ENCODE measurements at places on chromosomes 16 and 17.

GRCh38 chr17:43790311-43790940 is 10.2 kb downstream of the CFAP97D1 start:
- DNase-seq: peak; percentile 46

GRCh38 chr17:62870552-62870971 is 62.4 kb upstream of the MARCHF10 start:
- DNase-seq: peak; percentile 52

DNA sequence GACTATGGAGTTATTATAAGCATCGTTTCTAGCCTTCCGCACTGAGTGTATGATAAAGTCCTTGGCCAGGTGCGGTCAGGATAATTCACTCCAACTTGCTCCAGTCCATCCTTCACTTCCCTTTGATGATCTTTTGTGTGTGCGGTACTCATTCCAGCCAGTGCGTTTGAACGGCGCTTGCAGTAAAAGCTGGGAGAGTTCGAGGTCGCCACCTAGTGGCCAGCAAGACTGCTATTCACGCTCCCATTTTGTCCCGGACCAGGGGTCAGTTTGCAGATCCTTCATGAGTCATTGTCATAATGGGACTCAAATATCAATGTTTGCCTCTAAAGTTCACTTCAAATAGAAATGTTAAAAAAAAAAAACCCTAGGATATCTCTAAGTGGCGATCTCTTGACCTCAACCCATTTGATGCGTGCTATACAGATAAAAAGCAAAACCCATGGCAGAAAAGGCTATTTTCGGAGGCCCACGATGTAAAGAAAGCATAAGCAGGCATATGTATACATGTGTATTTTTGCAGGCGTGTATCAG is 417.1 kb downstream of the TMEM114 start:
- DNase-seq: peak; percentile 78

GRCh38 chr16:2475413-2476344 is 752 bp downstream of the TBC1D24 start:
- peak; percentile 71 for DNase-seq

- no peak for DNase-seq
Observed at GRCh38 chr17:42672038-42672437, 4.8 kb downstream of the PLEKHH3 start.

DNA sequence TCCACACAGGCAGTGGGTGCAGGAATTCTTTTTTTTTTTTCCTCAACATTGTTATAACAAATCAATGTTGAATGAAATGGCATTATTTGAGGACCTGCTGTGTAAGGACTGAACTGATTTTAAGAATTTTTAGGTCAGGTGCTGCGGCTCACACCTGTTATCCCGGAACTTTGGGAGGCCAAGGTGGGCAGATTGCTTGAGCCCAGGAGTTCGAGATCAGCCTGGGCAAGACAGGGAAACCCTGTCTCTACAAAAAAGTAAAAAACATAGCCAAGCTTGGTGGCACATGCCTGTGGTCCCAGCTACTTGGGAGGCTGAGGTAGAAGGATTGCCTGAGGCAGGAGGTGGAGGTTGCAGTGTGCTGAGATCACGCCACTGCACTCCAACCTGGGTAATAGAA is 12.4 kb downstream of the MPRIP start:
- DNase-seq: no peak

DNA sequence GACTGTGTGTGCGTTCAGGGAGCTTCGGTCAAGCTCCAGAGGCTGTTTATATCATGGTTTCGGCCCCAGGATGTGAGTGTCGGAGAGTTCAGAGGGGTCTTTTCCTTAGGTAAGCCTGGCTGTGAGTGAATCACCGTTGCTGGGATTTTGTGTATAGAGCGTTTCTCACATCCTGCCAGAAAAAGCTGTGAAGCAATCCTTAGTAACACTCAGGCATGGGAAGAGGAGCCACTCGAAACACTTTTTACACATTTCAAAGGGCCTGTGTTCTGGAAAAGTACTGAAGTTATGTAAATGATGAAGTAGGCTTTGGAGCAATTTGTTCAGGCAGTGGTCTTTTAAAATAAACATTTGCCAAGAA is 662 bp downstream of the PGS1 start:
- no peak for DNase-seq

DNA sequence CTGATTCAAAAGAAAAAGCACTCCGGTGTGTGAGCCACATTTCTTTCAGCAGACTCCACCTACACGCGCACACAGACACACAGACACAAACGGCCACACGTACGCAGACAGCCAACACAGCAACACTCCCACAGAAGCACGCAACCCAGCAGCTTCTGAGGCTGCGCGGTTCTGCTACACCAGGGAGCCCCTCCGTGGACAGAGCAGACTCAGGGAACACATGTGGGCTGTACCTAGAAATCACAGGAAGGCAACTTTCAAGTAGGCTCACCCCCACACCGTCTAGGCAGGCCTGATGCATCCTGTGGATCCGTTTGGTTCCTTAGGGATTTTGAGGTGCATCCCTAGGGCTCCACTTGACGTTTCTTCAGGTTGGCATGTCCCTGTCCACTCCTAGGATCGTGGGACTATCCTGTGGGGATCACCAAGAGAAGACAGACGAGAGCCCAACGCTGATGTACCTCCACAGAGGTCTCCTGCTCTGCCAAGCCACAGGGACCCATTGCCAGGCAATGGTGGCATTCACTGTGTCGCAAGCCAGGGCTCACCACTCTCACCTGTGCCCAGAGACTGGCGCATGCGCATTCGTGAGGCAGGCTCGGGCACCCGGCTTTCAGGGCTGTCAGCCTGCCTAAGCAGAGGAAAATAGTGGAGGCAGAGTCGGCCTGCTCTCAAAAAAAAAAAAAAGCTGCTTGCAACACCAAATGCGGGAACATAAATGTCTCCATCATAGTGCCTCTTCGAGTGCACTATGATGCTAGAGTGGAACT is 2333.3 kb downstream of the TP53TG3F start:
- DNase-seq: no peak

DNA sequence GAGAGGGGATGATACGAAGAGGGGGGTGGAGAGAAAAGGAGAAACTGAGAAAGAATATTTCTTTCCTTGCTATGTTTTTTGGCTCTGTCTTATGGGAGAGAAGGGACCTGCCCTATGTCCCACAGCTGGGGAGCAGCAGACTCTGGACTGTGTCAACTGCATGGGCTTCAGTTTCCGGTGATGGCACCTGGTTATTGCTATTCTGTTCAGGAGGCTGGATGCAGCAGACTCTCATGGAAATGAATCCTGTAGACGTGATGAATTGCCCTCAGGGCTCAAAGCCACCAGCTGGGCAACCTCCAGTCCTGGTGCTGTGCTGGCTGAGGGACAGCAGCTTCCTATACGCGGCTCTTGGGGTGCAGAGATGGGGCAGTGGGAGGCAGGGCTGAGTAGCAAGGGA is 121.2 kb downstream of the HAPSTR1 start:
- peak; percentile 36 for DNase-seq

GRCh38 chr17:42009170-42009569 is 8.1 kb downstream of the DNAJC7 start:
- DNase-seq: no peak

DNA sequence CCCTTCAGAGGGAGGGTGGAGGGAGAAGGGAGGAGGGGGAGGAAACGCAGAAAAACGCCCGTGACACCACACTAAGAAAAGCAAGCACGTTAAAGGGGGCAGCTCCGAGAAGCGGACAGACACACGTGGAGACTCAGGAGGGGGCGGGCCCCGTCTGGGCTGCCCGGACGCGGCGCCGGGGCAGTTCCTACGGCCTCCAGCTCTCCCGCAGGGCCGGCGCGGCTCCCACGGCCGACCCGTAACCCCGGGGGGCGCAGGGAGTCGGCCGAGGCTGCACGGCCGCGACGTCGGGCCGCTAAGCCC is 362 bp downstream of the KLHDC4 start:
- DNase-seq: peak; percentile 50

- DNase-seq: no peak
Observed at GRCh38 chr16:87371261-87371866, 12.2 kb downstream of the FBXO31 start.

DNA sequence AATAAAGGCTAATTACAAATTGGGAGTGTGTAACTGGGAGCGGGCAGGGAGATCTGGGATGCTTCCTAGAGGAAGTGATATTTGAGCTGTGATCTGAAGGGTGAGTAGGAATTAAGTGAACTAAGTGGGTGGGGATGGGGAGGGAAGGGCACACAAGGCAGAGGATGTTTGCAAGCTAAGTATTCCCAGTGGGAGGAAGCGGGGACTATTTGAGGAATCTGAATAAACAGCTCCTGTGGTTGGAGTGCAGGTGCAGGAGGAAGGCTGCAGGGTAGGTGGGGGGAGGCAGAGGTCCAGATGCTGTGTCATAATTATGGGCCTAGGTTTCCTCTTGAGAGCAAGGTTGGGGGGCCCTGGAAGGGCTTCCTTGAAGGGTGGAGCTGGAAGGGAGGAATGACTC is 102.1 kb upstream of the HS3ST2 start:
- DNase-seq: no peak

GRCh38 chr17:68221786-68222185 is 26.1 kb upstream of the AMZ2 start:
- no peak for DNase-seq

DNA sequence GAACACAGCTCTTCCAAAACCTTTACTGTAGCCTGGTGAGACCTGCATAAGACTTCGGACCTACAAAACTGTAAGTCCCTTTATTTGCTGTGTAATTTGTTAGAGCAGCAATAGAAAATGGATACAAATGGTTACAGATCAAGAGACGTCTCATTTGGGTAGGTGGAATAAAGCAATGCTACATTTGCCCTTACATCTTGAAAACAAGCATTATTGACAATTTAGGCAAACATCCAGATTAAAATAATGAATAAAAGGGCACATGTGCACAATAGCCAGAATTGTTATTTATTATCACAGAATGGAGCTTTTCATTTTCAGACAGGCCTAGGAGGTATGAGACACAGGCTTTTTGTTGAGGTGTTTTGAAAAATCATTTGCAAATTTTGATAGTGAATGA is 222.2 kb upstream of the CPHXL start:
- DNase-seq: no peak

- DNase-seq: peak; percentile 30
Observed at GRCh38 chr17:8188263-8188839, 1.6 kb downstream of the BORCS6 start.

DNA sequence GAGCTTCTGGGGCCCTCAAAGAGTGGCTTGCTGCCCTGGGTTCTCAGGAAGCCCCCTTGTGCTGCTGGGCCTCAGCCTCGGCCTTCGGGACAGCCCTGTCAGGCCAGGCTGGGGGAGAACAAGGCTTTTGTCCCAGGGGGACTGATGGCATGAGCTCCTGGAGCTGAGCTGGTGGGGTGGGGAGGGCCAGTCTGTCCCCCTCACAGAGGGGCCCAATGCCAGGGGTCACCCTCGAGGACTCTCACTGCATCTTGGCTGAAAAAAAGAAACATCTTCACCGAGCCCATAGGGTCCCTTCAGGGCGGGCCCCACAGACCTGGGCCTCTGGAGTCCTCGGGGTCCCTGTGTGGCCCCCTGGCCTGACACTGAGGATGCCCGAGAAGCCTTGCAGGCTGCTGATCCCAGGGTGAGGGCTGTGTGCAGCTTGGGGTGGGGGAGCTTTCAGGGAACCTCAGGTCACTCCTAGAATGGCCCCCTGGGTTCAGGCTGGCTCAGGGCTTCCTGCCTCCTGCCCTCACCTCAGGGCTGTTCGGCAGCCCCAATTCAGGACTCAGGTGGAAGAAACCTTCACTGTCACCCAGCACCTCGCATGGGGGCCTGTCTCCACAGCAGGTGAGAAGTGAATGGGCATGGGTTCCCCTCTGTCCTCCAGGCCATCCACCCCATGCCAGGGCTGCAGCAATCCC is 90.5 kb downstream of the TNFRSF13B start:
- DNase-seq: no peak

- DNase-seq: peak; percentile 49
Observed at GRCh38 chr17:4583782-4584100, 588 bp upstream of the SMTNL2 start.

- no peak for DNase-seq
Observed at GRCh38 chr17:80272366-80272765, 11.7 kb downstream of the RNF213 start.

- peak; percentile 37 for DNase-seq
Observed at GRCh38 chr17:59353936-59354755, 22.7 kb downstream of the YPEL2 start.

DNA sequence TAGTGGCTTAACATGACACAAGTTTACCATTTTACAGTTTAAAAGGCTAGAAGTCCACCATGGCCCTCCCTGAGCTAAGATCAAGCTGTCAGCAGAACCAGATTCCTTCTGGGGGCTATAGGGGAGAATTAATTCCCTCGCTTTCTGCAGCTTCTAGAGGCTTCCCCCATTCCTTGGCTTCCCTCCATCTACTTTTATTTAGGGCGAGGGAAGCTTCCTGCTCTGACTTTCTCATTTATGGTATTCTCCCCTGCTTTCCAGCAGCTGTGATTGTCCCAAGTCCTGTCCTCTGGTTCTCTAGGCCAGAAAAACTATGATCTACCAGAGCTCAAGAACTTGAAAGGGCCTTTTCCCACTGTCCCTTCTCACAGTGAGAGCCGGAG is 4.3 kb downstream of the CETP start:
- DNase-seq: no peak

- peak; percentile 11 for DNase-seq
Observed at GRCh38 chr17:10631048-10631700, 25.9 kb downstream of the MYH3 start.

DNA sequence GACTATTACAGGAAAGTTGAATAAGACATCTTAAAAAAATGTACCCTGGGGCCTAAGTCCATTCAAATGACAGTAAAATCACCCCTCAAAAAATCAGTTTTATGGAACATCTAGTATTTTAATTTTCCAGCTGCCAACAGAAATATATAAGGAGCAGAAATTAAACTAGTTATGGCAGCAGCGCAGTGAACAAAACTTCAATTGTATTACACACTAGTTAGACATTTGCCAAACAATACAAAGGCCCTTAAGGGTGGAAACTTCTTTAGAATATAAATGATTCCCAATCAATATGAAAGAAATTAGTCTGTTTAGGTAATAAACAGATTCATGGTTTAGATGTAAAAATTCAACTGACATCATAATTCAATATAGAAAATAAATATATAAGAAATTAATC is 18.1 kb upstream of the RFFL start:
- DNase-seq: no peak

GRCh38 chr16:65975049-65975708 is 391.3 kb upstream of the CDH5 start:
- DNase-seq: no peak

DNA sequence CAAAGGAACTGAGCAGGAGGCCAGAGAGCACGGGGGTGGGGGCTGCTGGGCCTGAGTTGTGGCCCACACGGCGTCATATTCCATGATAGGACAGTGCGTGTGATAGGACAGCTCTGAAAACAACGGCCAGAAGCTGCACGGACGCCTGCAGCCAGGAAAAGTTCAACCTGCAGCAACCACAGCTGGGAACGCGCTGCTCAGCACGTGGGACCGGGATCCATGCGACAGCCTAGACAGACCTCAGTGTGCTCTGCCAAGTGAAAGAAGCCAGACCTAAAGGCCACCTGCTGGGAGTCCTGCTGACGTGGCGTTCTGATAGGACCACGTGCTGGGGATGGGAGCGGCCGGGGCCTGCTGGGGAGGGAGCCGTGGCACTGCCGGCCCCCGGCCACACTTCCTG is 21.6 kb downstream of the CTU2 start:
- DNase-seq: peak; percentile 79

DNA sequence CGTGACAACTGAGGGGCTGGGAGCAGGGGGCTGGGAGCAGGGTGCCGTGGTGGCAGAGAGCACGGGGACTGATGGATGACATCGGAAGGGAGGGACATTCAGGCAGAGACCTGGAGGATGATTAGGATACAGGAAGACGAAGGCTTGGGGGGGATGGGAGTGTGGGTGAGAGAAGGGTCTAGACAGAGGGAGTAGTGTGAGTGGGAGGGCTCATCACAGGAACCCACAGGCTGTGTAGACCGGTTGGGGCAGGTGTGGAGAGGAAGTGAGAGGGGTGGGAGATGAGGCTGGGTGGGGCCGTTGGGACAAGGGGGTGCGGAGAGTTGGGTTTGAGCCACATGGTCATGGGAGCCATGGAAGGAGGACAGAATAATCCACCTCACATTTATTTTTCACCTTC is 83.8 kb downstream of the RAP1GAP2 start:
- no peak for DNase-seq
